H9 (cell line): ENCODE measurements at places on chromosomes 2 and 18.

DNA sequence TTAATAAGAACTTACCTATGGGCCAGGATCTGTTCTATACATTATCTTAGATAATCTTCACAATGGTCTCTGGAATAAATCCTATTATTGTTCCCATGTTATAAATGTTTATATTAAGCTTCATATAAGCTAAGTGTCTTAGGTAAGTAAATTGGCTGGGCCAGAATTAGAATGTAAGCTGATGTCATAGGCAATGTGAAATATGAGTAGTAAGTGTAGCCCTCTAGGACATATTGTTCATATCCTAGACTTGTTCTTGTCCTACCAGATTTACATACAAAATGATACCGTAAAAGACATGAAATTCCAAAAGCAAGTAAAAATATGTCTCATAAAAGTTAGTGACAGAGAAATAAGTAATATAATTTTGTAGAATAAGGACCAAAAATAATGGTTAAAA, 89.9 kb downstream of the CDH19 start:
- DNase-seq: no peak

GRCh38 chr18:42051411-42051810, 96.4 kb downstream of the PIK3C3 start:
- no peak for DNase-seq

- DNase-seq: no peak
Observed at GRCh38 chr2:233331536-233331935, 22.8 kb upstream of the DGKD start.

- DNase-seq: no peak
Observed at GRCh38 chr2:57218206-57218605, 828.4 kb upstream of the VRK2 start.

GRCh38 chr2:177397481-177398289, 5.1 kb downstream of the AGPS start:
- DNase-seq: no peak

- DNase-seq: no peak
Observed at GRCh38 chr18:36179562-36180355, 7.5 kb upstream of the MOCOS start.

DNA sequence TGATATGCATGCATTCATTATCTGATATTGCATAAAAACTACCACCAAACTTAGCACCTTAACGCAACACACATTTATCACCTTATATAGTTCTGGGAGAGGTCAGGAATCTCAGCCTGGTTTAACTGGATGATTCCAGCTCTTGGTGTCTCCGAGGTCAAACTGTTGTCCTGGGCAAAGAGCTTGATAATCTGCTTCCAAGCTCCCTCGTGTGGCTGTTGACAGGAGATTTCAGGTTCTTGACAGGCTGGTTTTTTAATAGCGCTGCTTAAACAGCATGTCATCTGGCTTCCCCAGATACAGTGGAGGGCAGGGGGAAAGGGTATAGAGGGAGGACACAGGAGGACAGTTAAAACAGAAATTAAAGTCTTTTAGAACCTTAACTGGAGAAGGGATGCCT, 785.0 kb downstream of the CNTNAP5 start:
- peak; percentile 59 for DNase-seq

DNA sequence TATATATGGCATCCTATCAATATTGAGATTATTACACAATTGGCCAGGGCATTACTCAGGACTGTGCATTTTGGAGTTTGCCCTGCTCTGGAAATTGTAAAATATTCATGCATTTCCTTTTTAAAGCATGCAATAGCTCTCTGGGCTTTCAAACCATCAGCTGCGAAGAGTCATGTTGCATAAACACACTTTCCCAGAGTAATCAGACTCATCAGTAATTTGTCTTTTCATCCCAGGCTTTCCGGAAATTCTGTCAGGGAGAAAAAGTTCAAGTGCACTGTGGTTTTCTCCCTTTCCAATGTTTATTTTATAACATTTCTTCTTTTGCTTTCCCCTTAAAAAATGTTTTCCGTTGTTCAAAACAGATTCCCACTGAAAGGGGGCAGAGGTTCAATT, 38.9 kb upstream of the FHL2 start:
- DNase-seq: no peak

DNA sequence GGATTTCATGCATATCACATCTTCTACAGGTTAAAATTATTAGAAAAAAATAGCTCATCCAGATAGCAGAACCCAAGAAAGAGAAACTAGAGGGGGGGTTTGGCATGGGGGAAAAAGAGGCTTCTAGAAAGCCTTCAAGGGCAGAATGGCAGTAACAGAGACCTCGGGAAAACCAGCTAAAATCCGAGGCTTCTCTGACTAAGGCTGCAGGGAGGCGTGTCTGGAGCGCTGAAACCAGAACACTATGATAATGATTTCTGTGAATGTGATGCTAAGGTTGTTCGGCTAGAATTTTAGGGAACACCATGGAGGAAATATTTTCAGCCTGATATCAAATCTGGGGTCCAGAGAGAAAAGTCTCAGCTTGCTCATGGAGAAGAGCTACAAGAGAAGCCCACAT, 73.0 kb downstream of the ATP8B1 start:
- DNase-seq: no peak

GRCh38 chr2:106124106-106124756, 69.9 kb downstream of the UXS1 start:
- no peak for DNase-seq

DNA sequence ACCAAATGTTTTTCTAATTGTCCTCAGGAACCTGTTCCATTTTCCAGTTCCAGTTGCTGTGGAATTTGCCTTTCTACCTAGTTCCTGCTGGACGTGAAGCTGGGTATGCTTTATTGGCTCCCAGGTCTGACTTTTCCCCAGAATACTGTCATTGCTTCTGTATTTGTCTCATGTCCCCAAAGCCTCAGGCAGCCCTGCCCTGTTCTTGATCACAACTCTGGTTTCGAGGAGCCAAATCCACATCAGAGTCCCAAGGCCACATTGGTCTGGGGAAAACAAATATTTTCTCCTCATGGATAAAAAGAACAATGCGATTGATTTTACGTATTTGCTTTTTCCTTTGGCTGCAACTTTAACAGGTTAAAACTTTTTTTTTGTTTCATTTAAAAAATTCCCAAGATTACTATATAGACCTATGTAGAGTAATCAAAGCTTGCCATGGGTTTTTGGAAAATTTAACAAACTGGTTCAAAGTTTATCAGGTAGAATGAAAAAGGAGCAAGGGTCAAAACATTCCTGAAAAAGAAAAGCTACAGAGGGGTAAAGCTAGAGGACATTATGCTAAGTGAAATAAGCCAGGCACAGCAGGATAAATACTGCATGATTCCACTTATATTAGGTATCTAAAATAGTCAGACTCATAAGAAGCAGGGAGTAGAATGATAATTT, 85.2 kb downstream of the MDH1 start:
- DNase-seq: no peak

DNA sequence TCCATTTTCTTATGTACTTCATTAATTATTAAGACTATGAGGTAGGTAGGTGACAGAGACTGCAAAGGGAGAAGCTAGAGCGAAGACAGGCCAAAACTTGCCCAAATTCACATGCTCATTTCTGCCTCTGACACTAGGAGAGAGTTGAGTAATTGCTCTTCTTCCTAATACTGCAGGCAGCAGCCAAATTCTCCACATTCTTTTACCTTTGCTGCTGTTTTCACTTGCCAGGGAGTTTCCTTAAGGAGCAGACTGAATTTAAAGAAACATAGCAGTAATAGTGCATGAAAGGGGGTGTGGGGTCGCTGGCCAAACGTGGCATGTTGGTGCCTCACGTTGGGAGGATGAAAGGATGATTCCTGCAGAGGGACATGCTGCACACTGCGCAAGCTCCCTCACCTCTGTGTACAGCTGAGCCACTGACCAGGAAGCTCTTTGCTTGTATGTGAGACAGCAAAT, 12.3 kb downstream of the CRIM1 start:
- DNase-seq: no peak

DNA sequence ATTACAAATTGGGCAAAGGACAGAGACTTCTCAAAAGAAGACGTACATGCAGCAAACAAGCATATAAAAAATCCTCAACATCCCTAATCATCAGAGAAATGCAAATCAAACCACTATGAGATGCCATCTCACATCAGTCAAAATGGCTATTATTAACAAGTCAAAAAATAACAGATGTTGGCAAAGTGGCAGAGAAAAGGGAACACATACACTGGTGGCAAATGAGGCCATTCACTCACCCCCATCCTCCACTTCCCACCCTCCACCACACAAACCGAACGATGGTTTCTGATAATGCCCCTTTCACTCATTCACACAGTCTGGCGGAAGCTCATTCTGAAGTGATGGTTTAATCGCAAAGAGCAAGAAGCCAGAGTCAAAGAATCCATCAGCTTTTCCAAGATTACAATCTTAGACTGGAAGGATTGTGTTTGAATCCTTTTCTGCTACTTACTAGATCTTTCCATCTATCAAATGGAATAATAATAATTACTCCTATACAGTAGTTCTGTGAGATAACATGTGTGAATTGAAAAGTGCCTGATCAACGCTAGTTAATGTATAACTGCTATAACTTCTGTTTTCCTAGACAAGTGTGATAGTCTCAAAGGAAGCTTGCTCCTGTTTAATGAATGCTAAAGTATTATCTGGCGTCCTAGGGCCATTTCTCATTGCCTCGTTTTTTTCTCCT, 16.9 kb upstream of the CD28 start:
- DNase-seq: no peak

DNA sequence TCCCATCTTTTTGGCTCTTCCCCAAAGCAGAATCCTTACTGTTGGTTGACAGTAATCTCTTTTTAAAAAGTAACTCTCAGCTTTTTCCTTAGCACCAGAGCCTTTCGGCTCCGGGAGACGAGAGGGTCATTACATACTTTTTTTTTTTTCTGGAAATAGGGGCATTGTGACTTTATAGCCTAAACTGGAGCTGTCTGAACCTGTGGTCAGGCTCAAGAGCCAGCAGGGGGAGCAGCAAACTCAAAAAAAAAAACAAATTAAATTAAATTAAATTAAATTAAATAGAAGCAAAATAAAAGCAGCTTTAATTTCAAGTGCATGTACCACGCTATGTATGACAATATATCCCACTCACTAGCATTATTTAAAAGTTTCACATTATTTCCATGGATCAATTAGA, 156.6 kb downstream of the DTNA start:
- DNase-seq: no peak

DNA sequence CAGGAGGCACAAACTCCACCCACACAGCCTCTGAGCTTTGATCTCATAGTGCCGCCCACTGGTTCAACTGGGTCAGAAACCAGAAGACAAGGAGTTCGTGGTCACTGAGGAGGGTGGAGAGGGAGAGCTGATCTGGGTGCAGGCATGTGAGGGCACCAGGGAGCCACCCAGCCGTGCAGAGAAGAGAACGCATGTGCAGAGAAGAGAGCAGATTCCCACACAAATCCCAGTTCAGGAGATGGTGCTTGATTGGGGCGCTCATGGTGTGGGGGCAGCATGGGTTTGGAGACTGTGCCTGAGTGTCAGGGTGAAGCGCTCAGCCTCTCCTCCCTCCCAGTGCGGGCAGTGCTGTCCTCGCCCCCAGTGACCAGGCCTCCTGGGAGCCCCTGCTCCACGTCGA, 375.2 kb upstream of the MYT1L start:
- no peak for DNase-seq

- no peak for DNase-seq
Observed at GRCh38 chr2:152481881-152482583, 147.1 kb downstream of the FMNL2 start.

DNA sequence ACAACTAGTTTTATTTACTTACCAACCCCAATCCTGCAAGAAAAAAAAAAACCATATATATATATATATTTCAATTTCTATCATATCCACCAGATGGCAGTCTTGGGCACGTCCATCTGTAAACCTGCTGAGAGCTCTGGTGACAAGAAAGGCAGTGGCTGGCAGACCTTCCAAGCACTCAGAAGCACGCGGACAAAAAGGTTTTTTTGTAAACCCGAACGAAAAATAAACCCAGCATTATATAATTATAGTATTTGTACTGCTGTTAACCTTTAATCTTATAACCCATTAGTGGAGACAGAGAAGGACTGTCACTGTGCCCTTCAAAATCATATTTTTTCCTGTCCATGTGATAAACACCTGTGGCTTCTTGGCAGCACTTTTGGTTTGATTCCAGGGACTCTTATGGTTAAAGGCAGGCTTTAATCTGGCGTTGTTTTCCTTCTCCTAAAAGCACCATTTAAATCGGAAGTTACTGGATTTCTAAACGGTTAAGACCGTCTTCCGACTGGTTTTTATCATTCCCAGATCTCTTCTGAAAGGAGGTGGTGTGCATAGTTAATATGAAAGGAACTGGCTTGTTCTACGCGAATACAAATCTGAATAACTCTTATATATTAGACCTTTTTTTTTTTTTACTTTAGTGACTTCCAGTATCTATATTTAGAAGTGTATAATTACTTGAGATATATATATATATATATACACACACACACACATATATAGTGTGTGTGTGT, 31.0 kb upstream of the SLC3A1 start:
- DNase-seq: peak; percentile 61

DNA sequence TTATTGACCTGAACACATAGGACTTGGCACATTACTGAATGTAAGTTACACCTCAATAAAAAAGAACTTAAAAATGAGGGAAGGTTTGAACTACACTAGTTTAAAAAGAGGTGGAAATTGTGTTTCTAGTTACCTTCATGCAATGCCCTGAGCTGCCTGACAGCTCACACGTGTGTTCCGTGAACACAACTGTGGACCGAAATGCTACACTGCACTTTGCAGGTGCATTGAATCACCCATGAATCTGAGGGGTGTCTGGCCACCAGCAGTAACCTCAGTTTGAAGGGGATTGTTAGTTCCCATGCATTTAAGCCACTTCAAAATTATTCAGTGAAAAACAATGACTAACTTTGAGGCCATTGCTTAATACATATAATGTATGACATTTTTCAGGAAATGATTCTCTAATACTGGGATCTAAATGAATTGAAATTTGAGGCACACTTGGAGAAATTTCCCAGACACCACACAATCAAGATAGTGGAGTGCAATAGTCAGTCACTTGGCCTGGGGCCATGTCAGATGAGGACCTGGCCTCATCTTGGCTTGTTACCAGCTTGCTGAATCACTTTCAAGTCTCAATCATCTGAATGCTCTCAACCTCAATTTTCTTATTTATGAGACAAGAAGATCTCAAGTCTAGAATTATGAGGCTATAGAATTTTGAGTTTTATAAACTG, 59.3 kb downstream of the MYL12B start:
- DNase-seq: no peak

DNA sequence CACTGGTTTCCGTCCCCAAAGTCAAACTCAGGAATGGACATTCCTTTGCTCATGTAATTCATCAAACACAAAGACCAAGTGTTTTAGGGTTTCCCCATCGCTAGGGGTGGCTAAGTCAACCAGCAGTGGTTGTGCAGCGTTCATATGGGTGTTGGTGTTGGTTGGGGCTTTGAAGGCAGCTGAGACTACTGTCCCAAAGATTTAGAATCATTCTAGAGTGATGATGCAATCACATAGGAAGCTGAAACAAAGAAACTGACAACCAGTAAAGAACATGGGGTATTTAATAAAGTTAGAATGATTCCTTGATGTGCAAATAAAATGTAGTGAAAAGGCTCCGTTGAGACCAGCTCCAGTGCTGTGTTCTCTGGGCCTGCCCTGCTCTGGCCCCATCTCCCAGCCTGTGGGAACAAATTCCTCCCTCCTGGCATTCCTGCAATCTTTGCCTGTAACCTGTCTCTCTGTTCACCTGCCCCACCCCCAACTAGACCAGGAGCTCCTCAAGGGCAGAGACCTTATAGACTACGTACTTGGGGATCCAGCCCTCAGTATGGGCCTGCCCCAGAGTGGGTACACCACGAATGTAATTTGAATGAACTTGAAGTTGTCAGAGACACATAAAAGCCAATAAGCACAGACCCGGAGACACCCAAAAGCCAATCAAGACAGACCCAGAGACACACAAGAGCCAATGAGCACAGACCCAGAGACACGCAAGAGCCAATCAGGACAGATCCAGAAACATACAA, 191.7 kb upstream of the TWIST2 start:
- no peak for DNase-seq

- DNase-seq: no peak
Observed at GRCh38 chr2:235951982-235952381, 216.2 kb downstream of the GBX2 start.
